ENCODE measurements at places on chromosomes 2 and 18.

- no peak for DNase-seq
Observed at GRCh38 chr2:241225983-241226382, 37.5 kb downstream of the ANO7 start.

GRCh38 chr2:168090366-168091135 lies 156.8 kb downstream of the STK39 start:
- DNase-seq, result no peak

- no peak for DNase-seq
Observed at GRCh38 chr2:236040600-236041328, 127.4 kb downstream of the GBX2 start.

- no peak for DNase-seq
Observed at GRCh38 chr2:17327649-17328048, 190.6 kb downstream of the RAD51AP2 start.

GRCh38 chr2:237165405-237166276 lies 80.0 kb downstream of the COPS8 start:
- DNase-seq, result no peak

DNA sequence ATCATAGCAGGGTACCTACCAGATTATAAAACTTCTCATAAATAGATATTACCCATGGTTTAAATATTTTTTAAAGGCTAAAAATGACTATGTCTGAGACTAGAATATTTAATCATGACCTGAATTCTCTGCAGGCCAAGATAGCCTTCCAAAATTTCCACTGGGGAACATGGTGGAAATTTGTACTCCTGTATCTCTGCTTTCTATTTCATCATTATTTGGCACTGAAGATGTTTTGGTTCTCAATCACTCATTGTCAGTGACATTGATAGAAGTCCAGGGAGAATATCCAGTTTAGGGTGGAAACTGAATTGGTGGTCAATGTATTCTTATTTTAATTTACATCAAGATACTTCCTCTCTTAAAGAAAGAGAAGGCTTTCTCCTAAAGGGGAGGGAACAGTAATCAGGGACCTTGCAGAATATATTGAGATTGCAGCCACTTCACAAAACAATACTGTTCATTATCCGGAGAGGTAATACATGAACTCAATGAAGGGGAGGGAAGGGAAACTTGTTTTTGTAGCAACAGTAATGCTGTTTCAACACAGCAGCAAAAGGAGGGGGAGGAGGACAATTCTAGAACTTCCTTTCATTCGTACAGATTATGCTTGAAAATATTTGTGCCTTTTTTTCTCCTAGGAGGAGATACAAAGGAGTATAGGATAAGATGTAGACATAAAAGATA lies 34.1 kb downstream of the EEF1B2 start:
- no peak for DNase-seq

DNA sequence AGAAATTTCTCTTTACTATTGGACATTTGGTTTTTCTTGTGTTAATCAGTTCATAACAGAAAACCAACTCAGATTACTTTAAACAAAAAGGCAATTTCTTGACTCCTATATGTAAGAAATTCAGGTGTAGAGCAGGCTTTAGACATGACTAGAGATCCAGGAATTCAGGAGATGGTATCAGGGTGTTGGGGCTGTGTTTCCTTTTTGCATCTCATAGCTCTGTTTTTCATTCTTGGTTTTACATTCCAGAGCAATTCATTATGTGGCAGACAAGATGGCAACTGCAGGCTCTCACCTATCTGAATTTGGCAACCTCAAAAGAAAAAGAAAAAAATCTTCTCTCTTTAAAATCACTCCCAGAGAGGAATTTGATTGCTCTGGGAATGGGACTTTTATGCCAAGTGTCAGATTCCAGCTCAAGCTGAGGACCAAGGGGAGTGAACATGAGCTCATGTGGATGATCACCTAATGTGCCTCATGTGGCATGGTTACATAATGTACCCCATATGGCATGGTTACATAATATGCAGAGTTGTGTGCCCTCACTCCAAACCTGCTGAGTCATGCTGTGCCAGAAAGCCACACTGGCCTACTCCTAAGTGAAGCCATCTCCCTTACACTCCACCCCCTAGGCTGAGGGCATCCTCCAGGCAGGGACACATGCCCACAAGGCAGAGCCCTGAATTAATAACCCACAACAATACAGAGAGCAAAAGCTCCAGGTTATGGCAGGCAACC lies 282.7 kb downstream of the MBD2 start:
- DNase-seq, result no peak

- DNase-seq, result peak; percentile 12
Observed at GRCh38 chr18:811182-811891, 705 bp downstream of the YES1 start.

GRCh38 chr2:120514521-120514920 lies 168.6 kb downstream of the INHBB start:
- DNase-seq, result no peak

GRCh38 chr2:161946489-161947107 lies 127.4 kb downstream of the DPP4 start:
- peak; percentile 75 for DNase-seq

DNA sequence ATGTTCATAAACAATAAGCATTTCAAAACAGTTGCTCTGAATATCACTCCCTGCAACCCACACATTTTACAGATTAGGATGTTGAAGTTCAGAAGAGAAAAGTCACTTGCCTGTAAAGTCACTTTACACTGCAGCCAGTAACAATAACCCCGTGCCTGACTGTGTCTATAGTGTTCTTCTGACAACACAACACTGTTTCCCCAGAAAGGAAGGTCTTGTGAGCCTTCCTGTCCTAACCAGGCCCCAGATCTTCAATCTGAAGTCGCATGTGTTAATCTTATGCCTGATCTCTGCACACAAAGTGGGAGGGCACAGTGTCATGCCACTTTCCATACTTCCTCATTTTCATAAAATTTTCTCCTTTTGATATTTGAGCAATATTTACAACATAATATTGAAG lies 120.2 kb downstream of the FEZ2 start:
- DNase-seq, result no peak

DNA sequence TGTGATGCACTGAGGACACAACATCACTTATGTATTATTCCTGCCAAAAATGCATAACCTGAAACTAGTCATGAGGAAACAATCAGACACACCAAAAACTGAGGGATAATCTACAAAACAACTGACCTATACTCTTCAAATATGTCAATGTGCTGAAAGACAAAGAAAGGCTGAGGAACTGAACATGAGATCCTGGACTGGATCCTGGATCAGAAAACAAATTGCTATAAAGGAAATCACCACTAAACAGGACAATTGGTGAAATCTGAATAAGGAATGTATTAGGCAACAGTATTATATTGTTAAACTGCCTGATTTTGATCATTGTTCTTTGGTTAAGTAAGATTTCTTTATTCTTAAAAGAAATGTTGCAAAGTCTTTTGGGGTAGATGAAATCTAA lies 28.8 kb downstream of the CUL3 start:
- no peak for DNase-seq

DNA sequence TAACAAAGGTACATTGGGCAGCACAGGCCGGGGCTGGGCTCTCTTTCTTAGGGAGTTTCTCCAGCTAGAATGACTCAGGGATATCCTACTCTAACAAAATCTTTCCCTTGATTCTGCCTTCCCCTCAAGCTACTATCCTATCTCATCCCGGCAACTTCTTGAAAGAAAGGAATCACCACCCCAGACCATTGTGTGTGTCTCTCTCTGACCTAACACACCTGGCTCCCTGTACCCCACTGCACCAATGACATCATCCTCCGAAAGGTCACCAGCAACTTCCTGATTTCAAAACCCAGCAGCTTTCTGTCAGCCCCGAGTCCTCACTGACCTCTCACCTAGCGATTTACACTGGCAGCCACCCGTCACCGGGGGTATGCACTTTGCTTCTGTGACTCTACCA lies 72.1 kb upstream of the MAP4K4 start:
- DNase-seq, result no peak

- no peak for DNase-seq
Observed at GRCh38 chr18:73895701-73896100, 251.9 kb downstream of the FBXO15 start.

GRCh38 chr2:128450211-128451024 lies 131.8 kb upstream of the HS6ST1 start:
- peak; percentile 42 for DNase-seq

GRCh38 chr18:49547701-49548100 lies 14.2 kb upstream of the LIPG start:
- no peak for DNase-seq

GRCh38 chr2:16339206-16339605 lies 326.4 kb downstream of the CYRIA start:
- no peak for DNase-seq

GRCh38 chr2:223095207-223095606 lies 43.2 kb downstream of the KCNE4 start:
- DNase-seq, result no peak

DNA sequence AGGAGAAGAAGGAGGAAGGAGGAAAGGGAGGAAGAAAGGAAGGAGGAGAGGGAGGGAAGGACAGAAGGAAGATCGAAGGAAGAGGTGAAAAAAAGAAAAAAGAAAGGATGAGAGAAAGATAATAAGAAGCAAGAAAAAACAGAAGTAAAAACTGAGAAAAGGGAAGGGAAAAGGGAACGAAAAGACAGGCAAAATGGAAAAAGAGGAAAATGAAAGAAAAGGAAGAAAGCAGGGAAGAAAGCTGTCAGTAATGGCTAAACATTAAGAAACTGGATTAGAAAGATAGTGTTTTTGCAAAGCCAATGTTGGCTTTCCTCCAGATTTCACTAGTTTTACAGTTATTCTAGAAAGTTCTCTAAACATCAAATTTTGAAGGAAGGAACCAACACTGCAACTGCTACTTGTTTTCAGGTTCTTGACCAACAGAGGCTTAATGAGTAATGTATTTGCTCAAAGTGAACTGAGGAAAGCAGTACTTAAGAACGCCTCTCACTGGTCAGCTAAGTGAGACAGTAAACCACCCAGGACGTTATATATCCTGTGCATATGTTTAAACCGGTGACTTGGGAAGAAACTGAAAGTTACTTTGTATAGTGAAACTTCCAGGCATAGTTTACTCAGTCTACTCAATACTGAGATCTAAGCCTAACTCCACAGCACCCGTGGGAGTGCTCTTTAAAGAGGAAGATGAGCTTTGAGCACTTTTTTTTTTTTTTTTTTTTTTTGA lies 286.2 kb upstream of the TRIB2 start:
- DNase-seq, result no peak

GRCh38 chr2:60386436-60386835 lies 167.0 kb downstream of the BCL11A start:
- DNase-seq, result no peak

DNA sequence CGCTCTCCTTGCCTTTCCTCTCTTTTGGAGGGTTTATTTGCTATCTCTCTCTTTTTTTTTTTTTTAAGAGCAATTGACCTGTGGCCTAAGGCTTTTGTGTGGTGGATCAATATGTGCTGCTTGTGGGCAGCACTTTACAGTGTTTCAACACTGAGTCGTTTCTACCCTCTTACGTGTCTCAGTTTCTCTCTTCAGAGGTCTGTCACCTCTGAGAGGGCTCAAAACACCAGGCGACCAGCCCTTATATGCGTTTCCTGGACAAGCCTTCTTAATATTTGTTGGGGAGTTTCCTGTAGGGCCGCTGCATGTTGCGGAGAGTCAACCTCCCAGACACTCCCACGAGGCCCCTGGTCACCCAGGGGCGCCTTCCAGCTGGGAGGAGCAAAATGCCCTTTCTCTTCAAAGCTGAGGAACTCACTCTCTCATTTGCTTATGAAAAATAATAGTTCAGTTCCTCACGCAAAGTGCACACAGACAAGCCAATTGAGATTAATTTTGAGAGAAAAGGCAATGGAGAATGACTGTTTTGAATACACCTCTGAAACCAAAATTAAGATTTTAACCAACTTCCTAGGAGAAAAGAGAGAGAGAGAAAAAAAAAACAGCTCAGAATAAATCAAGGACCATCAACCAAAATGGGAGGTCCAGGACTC lies 96.3 kb upstream of the B3GNT2 start:
- no peak for DNase-seq

GRCh38 chr2:33051586-33052360 lies 105.0 kb downstream of the LTBP1 start:
- no peak for DNase-seq

GRCh38 chr2:39738936-39739335 lies 40.1 kb downstream of the THUMPD2 start:
- no peak for DNase-seq

DNA sequence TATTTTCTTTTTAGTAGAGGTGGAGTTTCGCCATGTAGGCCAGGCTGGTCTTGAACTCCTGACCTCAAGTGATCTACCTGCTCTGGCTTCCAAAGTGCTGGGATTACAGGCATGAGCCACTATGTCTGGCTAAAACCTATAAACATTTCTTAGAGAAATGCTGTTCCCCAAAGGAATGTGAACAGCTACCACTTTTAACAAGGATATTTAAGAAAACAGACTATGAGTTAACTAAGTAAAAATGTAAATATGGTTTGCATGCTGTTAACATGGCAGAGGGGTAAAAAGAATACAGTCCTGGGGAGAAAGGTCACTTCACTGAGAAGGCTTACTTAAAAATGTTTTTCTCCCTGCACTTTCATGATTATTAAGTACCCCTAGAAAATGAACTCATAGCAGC lies 57.1 kb downstream of the SLC16A14 start:
- no peak for DNase-seq

DNA sequence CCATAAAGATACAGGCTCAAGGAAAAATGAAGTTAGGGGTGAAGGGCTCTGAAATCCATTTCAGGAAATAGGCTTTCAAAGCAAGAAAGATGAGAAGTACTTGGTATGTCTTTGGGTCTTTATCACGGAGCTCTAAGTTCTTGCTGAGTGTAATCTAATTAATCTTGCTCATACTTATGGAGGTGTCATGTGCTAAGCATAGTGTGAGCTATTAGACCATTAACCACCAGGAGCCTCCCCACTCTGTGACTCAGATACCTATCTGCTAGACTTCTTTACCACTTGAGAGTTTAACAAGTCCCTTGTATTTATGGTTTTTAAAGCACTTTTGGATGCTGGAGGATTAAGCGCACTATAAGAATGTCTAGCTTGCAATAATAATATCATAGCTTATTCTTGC lies 678.7 kb downstream of the EPHA4 start:
- no peak for DNase-seq

GRCh38 chr2:88443353-88443938 lies 9.0 kb downstream of the FOXI3 start:
- no peak for DNase-seq

- no peak for DNase-seq
Observed at GRCh38 chr2:149768320-149768799, 180.8 kb upstream of the MMADHC start.

DNA sequence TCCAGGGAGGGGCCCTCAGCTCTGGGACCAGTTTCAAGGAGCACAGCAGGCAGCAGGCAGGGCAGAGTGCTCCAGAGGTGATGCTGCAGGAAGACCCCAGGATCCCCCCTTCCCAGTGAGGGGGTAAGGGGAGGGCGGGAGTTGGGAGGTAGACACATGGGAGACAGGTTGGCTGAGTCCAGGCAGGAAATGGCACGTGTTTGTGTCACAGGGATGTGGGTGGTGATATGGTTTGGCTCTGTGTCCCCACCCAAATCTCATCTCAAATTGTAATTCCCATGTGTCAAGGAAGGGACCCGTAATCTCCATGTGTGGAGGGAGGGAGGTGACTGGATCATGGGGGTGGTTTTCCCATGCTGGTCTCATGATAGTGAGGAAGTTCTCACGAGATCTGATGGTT lies 25.2 kb upstream of the OTOS start:
- DNase-seq, result no peak

All from brain (organoid and tissue), 16 donors.